ENCODE measurements at places on chromosomes 2 and 18.

DNA sequence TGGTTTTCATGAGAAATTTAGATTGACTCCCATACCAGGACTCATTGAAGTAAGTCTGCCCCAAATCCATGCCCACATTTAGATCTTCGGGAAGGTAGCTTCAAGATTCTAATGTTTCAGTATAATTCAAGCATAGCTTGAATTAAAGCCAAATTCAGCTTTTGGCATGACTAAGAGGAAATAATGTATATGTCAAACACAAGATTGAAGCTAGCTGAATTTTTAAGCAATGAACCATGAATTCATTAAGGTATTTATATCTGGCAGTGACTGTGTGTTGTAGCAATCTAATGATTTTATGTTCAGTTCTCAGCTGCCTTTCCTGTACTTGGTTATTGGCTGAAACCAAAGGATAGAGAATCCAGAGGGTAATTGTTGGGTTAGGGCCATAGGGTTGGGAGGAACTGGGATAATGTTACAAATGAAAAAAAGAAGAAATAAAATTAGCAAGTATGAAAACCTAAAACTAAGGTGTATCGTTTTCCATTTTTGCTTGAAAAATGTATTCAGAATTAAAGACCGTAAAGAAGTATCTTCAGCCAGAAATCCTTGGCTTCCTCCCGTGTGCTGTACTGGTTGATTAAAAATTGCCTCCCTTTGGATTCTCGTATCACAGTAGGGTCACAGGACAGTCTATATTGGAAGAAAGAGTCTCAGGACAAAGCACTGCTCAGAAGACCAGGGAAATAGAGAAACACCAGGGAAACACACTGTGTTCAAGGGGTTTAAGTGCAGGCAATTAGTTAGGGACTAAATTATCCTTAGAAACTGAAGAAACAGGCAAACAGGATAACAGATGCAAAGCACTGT lies 119.0 kb upstream of the FN1 start:
- peaks cover 4% of the 10 kb centered on the region for H3K4me1 ChIP-seq
- H3K27ac ChIP-seq = no peak overlapping the region
- no peak for DNase-seq

GRCh38 chr2:150126143-150126740 lies 361.2 kb downstream of the RND3 start:
- peaks cover 5% of the 10 kb centered on the region for H3K36me3 ChIP-seq
- H3K27me3 ChIP-seq = no peaks in the 10 kb centered on the region
- no peak overlapping the region for H3K27ac ChIP-seq
- H3K4me3 ChIP-seq = no peak overlapping the region
- no peak for DNase-seq
- peaks cover 32% of the 10 kb centered on the region for H3K4me1 ChIP-seq

GRCh38 chr18:23244401-23244800 lies 109.1 kb downstream of the CABLES1 start:
- H3K36me3 ChIP-seq = peaks cover 13% of the 10 kb centered on the region
- H3K4me3 ChIP-seq = no peak overlapping the region
- no peak for DNase-seq
- no peaks in the 10 kb centered on the region for H3K4me1 ChIP-seq
- no peak overlapping the region for H3K27ac ChIP-seq
- H3K27me3 ChIP-seq = no peaks in the 10 kb centered on the region

DNA sequence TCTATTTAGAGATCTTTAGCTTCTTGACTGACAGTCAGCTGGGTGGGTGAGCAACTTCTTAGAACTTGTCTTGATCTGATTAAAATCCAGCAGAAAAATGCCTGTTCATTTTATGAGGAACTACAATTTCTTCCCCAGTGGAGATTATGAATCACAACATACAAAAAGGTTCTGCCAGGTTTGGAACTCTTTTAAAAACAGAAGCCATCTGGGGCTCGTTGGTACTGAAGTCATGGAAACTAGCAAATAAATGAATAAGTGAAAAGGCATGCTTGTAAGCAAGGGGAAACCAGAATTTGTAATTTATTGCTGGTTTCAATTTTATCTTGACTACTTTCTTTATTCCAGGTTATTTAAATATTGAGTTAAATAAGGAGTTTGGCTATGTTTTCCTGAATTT lies 767.4 kb downstream of the MBD2 start:
- no peak for DNase-seq
- no peak overlapping the region for H3K27ac ChIP-seq
- H3K4me1 ChIP-seq = no peaks in the 10 kb centered on the region
- no peak overlapping the region for H3K4me3 ChIP-seq

DNA sequence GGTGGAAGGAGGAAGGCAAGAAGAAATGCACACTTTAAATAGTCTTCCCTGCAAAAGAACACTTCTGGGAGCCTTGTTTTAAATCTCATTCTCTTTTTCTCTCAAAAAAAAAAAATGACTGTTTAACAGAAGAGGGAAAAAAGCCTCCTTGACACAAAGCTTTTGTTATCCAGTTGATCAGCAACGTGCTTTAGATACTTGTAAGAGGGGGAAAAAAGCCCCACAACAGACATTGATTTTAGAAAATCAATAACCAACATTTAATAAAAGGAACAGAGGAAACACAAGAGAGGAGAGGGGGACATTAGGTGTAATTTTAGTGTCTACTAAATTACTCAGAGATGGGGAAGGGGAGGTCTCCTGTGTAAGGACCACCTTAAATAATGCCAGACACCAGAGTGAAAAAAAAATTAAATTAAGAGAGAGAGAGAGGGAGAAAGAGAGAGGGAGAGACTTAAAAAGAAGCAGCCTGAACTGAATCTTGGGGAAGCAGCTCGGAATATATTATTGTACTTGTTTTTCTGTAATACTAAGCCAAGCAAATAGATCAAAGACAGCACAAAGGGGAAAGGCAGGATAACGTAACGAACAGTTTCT lies 4.7 kb downstream of the ZEB2 start:
- no peaks in the 10 kb centered on the region for H3K27me3 ChIP-seq
- H3K4me3 ChIP-seq = peak overlapping the region; percentile 73
- H3K27ac ChIP-seq = peak overlapping the region; percentile 96
- DNase-seq = no peak

GRCh38 chr2:191974676-191975075 lies 127.8 kb upstream of the CAVIN2 start:
- H3K4me3 ChIP-seq = no peak overlapping the region
- DNase-seq = no peak
- no peak overlapping the region for H3K27ac ChIP-seq
- H3K4me1 ChIP-seq = peaks cover 25% of the 10 kb centered on the region
- H3K27me3 ChIP-seq = no peaks in the 10 kb centered on the region

DNA sequence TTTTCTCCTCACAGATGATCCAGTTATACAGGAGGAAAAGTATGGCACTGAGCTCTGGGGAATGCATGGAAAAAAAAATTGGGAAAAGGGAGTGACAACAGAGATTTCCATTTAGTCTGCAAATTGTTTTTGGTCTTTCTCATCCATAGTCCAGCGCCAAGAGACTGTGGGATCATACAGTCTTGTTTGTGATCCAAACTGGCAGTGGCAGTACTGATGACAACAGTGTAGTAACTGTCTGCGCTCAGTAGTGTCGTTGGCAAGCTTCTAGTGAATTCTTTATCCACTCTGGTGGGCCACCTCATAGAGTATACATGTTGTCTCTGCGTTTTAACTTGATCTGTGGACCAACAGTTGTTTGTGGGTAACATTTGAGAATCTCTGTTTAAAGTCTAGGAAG lies 37.9 kb downstream of the GALNT1 start:
- peaks cover 14% of the 10 kb centered on the region for H3K36me3 ChIP-seq
- no peak overlapping the region for H3K4me3 ChIP-seq
- peaks cover 18% of the 10 kb centered on the region for H3K4me1 ChIP-seq
- H3K27me3 ChIP-seq = no peaks in the 10 kb centered on the region
- no peak for DNase-seq

- no peak overlapping the region for H3K4me3 ChIP-seq
- DNase-seq = no peak
- no peak overlapping the region for H3K27ac ChIP-seq
- H3K4me1 ChIP-seq = peaks cover 52% of the 10 kb centered on the region
- no peaks in the 10 kb centered on the region for H3K36me3 ChIP-seq
Observed at GRCh38 chr18:70294471-70295191, 5.8 kb downstream of the SOCS6 start.

DNA sequence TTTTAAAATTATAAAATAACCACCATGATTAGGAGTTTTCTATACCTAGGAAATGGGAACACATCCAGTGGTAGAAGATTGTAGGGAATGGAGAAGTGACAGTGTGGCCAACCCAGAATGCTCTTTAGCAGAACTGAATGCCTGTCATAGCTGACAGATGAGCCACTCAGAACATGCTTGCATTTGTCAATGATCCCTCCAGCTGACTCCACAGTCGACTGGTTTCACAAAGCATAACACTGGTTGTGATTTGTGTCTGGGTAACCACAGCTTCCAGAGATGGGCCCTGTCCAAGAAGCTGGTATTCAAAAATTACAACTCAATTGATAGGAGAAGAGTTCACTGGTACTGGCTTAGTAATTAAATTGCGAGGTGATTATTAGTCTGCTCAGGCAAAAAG lies 9.0 kb upstream of the CTIF start:
- peaks cover 2% of the 10 kb centered on the region for H3K4me1 ChIP-seq
- no peak for DNase-seq
- no peak overlapping the region for H3K4me3 ChIP-seq
- no peaks in the 10 kb centered on the region for H3K36me3 ChIP-seq

DNA sequence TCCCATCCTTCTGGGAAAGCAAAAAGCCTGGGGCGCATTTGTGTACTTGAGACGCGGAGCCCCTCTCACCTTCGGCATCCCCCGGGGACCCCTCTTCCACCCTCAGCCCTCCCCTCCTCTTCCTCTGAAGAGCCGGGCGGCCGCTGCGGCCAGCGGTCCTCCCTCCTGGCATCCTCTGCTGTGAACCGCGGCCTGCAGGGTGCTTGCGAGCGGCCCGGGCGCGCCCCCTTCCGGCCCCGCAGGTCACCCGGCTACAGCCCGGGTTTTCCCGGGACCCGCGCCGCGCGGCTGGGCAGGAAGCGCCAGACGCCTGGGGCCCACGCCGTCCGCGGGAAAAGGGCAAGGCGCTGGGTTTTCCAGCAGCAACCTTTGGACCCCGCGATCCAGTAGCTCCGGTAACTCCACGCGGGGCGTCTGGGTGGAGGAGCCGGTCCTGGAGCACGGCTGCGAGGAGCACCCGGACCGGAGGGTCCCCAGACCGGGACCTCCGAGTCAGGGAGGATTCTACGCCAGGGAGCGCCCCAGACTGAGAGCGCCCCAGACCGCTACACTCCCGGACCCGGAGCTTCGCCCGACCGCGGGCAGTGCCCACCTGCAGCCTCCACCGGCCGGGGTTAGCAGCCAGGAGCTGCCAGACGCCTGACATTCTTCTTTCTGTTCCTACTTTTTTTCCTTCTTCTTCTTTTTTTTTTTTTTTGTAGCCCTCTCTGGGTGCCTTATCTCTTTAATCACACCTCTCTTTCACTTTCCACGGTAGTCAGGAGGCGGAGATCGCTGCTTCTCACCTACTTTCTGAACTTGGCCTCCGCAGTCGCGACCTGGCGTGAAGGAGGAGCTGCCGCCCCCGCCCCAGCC lies at the start of gene IL18R1:
IL18R1 (plus strand) TSS at position 271 of the 855 bp plus-strand sequence. CDS start 6,865 bp downstream, outside the sequence.
- no peaks in the 10 kb centered on the region for H3K36me3 ChIP-seq
- peak; percentile 48 for DNase-seq
- no peak within 1 kb of the TSS for H3K27ac ChIP-seq

DNA sequence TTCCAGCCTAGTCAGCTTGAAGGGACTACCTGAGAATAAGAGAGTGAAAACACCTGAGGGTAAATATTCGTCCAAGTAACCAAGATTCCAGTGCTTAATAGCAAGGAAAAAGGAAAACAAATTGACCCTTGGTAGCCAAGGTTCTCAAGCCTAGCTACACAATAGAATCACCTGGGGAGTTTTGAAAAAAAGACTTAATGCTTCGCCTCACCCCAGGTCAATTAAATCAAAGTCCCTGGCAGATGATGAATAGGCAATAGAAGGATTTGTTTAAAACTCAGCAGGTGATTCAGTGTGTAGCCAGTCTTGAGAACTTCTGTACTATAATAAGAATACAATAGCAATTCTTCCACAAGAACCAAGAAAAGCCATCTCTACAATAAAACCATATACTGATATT lies 500.2 kb downstream of the XIRP2 start:
- H3K27me3 ChIP-seq = no peaks in the 10 kb centered on the region
- no peak overlapping the region for H3K27ac ChIP-seq
- no peak overlapping the region for H3K4me3 ChIP-seq
- H3K4me1 ChIP-seq = no peaks in the 10 kb centered on the region
- no peaks in the 10 kb centered on the region for H3K36me3 ChIP-seq

DNA sequence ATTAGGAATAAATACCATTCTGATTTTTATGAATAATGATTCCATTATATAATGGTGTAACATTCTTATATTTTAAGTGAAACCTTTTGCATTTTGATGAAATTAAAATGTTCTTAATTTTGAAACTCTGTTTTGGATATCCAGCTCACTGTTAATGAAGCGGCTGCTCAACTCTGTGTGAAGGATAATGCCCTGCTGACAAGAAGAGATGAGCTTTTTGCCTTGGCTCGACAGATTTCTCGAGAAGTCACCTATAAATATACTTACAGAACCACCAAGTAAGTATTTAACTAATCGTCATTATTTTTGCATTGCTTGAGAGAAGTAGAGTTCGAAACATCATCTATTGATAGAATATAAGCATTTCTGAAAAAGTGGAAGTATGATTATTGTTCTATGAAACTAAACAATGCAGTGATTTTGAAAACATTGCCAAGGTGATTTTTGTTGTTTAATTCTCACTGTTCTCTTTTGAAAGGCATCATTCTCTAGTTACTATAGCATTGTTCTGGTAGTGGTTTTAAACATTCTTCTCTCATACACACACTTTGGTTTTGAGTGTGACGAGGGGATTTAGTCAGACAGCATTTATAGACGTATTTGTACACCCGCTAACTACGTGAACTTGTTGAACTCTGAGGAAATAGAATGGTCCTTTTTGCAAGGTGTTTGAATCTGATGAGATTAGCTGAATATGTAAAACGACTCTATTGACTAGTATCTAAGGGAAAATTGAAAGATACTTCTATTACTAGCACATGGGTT lies 21.5 kb downstream of the NAB1 start:
- DNase-seq = no peak
- no peaks in the 10 kb centered on the region for H3K27me3 ChIP-seq
- H3K4me3 ChIP-seq = no peak overlapping the region

DNA sequence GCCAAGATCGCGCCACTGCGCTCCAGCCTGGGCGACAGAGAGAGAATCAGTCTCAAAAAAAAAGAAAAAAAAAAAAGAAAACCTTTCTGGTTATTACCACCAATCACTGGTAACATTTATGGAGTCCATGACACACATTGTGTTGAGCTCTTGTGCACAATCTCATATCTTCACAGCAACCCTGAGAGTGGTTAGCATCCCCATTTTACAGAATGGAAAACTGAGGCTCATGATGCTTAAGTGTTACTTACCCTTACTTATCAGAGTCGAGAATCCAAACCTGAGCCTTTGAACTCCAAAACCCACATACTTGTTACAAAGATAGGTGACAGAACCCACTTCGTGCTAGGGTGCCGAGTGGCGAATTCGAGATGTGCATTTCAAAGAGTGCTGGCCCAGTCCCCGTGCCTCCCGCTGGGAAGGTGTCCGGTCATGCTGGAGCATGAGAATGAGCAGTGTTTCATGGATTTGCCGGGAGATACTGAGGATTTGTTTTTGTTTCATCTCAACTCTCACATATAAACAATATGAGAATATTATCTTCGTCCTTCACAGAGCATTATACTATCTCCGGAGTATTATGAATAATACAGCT lies 50.9 kb downstream of the CYP27C1 start:
- no peaks in the 10 kb centered on the region for H3K27me3 ChIP-seq
- peak; percentile 16 for DNase-seq
- no peak overlapping the region for H3K4me3 ChIP-seq
- no peaks in the 10 kb centered on the region for H3K36me3 ChIP-seq

GRCh38 chr18:75170022-75170789 lies 38.7 kb downstream of the PTGR3 start:
- H3K27ac ChIP-seq = no peak overlapping the region
- no peak for DNase-seq
- H3K4me3 ChIP-seq = no peak overlapping the region
- H3K36me3 ChIP-seq = no peaks in the 10 kb centered on the region
- peaks cover 4% of the 10 kb centered on the region for H3K4me1 ChIP-seq
- H3K27me3 ChIP-seq = peaks cover 5% of the 10 kb centered on the region

All from mesothelial cell of epicardium (in vitro differentiated cells).